Fibroblast of skin of left quadriceps (primary cell): ENCODE measurements at places on chromosomes 16 and 17.

GRCh38 chr16:80283466-80284392 is 257.1 kb upstream of the DYNLRB2 start:
- DNase-seq, result no peak

DNA sequence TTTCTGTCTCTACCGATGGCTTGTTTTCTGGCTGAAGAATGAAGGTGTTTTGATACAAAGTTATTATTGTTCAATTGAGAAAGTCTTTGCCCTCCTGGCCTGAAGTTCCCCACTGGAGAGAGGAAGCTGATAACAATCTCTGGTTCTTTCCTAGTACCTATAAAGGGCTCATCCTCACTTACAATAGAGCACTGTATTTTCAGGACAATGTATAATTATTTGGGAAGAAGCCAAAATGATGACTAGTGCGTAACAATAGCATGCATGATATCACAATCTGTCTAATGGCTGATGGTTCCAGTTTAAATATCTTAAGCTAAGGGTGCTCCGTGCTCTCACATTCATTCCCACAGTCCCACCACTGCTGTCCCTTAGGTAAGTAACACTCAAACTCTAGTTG is 230.7 kb downstream of the IRX3 start:
- no peak for DNase-seq

DNA sequence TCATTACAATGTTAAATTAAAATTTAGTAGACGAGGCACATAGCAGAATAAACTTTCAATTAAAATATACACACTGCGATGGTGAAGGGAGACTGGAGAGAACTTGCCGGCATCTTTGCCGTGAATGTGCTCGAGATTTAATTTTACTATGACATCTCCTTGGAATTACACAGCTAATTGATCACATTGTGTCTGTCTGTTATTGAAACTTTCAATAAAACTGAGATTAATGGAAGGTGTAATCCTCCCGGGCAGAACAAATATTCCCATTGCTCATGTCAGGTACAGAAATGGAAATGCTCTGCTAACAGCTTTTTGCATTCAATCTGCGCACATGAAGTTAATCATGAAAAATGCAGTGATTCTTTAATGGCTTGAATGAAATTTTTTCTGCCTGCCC is 210.1 kb upstream of the NLRP1 start:
- DNase-seq, result no peak

GRCh38 chr16:35794896-35795295 is 2335.5 kb downstream of the TP53TG3F start:
- DNase-seq, result no peak

DNA sequence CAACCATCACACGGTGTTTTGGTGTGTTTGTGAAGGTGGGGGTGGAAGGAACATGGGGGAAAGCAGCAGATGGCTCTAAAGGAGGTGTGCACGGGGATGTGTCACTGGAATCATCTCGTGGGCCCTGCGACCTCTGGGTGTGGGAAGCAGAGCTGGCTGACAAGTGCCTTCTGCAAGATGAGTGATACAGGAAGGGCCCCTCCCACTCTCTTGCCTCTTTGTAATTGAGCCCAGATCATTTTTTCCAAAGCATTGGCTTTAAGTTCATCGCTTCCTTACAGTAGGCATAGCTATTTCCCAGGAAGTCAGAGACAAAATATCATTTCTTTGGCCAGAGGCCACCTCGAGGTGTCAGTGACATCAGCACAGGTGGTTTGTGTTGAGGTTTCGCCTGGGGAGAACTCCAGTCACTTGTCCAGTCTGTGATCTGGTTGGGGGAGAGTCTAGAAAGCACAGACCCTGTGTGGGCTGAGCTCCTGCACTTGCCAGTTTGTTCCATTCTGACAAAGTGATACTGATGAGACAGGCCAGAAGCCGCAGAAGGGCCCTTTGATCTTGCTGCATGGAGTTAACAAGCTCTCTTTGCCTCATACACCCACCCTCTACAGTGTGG is 20.6 kb upstream of the SNTB2 start:
- DNase-seq, result no peak
